NCI-H1436 treated with DMSO at 0.1 percent for 48 hours (cell line): ENCODE measurements at places on chromosomes 3 and 15.

DNA sequence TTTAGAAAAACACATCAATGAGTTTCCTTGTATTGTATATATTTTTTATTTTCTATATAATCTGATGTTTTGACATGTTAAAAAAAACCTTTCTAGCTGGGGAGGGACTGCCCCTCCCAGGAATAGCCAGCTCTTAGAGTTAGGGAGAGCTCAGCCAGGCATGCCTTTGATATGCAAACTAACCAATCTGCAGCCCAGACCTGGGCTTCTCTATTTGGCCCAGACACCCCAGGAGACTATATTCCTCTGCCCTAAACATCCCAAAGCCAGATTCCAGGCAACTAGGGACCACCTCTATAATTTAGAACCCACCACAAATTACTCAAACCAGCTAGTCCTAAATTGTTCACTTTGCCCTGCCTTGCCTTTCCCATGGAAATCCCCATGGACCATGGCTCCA, 390.9 kb upstream of the ADAMTS9 start:
- DNase-seq: no peak

- DNase-seq: peak; percentile 64
Observed at GRCh38 chr15:40847223-40847961, 3.5 kb downstream of the SPINT1 start.

DNA sequence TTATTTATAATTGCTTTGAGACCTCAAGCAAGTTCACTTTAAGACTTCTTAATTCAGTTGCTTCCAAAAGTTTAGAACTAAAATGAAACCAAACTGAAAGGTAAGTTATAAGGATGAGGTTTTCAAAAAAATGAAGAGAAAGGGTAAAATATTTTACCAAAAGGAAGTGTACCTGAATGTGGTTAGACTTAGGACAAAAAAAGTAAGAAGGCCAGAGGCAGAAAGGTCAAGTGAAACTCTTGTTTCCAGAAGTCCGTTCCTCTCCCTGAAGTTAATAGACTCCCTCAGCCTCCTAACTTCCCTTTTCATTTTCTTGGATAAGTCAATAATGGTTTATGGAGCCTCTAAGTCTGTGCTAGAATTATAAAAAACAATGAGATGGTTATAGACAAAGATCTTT, 16.6 kb downstream of the BTLA start:
- DNase-seq: no peak

GRCh38 chr3:172137287-172138192, 98.2 kb downstream of the FNDC3B start:
- DNase-seq: no peak

DNA sequence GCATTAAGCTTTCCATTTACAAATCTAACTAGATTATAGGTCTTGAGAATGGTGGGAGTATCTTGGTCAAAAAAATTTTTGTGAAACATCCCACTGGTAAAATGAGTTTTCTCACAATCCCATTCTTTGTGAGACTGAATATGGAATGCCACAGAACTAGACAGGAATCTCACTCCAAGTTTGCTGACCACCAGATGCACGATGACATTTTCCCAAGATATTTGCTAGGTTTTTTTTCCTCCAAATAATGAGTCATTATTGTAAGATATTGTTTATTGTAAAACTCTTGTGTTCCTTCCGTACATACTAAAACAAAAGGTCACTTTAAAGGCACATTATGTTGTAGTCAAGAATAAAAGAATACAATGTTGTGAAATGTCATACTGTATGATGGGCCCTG, 53.9 kb downstream of the COPS2 start:
- DNase-seq: no peak

DNA sequence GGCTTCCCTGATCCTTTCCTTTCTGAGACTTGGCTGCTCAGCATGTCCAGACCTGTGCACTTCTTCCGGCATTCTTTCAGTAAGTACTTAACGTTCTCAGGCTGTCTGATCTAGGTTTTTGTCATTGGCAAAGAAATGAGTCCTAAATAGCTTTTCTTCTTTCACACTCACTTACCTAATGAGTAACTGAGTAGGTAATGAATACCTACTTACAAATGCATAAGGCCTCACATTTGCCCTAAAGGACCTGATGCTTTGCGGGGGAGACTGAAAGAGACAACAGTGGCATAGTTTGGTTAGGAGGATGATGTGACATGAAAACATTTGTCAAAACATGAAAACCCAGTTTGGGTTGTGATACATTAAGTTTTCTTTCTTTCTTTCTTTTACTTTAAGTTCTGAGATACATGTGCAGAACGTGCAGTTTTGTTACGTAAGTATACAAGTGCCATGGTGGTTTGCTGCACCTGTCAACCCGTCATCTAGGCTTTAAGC, 516.7 kb upstream of the CFAP20DC start:
- no peak for DNase-seq

- DNase-seq: no peak
Observed at GRCh38 chr15:61892140-61892539, 168.1 kb downstream of the VPS13C start.

- DNase-seq: no peak
Observed at GRCh38 chr3:196499061-196499460, 4.5 kb downstream of the RNF168 start.

DNA sequence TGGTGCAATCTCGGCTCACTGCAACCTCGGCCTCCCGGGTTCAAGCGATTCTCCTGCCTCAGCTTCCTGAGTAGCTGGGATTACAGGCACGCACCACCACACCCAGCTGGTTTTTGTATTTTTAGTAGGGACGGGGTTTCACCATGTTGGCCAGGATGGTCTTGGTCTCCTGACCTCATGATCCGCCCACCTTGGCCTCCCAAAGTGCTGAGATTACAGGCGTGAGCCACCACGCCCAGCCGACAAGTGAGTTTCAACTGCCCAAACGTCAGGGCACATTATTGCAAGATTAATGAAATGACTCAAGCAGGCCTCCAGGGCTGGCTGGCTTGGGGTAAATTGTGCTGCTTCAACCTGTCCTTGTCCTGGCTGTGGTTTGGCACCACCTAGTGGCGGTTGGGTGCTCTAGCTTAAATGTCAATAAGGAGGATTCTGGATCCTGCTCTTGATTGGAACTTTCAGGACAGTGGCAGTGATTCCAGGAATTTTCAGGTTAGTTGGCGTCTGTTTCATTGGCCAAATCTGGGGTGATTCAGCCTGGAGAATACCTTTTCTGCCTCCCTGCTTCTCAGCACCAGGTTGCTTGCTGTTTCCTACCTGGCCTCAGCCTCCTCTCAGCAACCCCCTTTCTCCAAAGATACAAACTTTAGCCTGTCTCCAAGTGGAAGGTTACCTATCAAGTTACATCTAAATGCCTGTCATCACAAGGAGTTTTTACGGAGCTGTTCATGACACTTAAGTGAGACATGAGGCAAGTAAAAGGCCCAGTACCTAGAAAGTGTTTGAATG, 32.4 kb upstream of the SACM1L start:
- DNase-seq: no peak

DNA sequence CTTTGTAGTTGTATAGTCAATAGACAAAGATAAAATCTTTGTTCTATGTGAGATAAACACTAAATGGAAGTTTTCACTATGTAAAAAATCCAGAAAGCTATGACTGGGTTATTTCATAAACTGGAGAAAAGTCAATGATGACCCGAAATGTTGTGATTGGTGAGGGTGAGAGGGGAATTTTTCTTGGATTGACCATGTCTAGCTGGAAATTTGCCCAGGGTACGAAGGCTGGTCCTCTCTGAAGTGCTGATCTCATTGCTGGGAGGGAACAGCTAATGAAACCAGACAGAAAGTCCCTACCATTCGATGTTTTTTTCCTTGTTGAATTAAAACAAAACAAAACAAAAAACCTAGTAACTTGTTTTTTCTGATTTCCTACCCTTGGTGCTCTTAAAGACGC, 14.3 kb downstream of the TPRG1 start:
- no peak for DNase-seq

GRCh38 chr3:160403796-160404470, 4.5 kb downstream of the SMC4 start:
- DNase-seq: no peak

GRCh38 chr3:184399410-184399809, 19.6 kb downstream of the CHRD start:
- DNase-seq: no peak

GRCh38 chr3:43093006-43093405, 12.9 kb downstream of the POMGNT2 start:
- no peak for DNase-seq

- DNase-seq: no peak
Observed at GRCh38 chr15:70077188-70078147, 20.2 kb downstream of the TLE3 start.

GRCh38 chr3:171620825-171621434, 160.7 kb upstream of the TNIK start:
- DNase-seq: no peak

- DNase-seq: no peak
Observed at GRCh38 chr3:102909904-102910303, 475.1 kb downstream of the ZPLD1 start.

GRCh38 chr15:91884606-91885005, 31.1 kb downstream of the SLCO3A1 start:
- no peak for DNase-seq

GRCh38 chr3:72679540-72680198, 168.6 kb downstream of the SHQ1 start:
- no peak for DNase-seq

GRCh38 chr3:151635905-151636304, 97.8 kb upstream of the AADACL2 start:
- no peak for DNase-seq

GRCh38 chr3:128480717-128481437, 12.1 kb downstream of the GATA2 start:
- no peak for DNase-seq

GRCh38 chr3:197408177-197408957, 110.0 kb upstream of the DLG1 start:
- DNase-seq: no peak

DNA sequence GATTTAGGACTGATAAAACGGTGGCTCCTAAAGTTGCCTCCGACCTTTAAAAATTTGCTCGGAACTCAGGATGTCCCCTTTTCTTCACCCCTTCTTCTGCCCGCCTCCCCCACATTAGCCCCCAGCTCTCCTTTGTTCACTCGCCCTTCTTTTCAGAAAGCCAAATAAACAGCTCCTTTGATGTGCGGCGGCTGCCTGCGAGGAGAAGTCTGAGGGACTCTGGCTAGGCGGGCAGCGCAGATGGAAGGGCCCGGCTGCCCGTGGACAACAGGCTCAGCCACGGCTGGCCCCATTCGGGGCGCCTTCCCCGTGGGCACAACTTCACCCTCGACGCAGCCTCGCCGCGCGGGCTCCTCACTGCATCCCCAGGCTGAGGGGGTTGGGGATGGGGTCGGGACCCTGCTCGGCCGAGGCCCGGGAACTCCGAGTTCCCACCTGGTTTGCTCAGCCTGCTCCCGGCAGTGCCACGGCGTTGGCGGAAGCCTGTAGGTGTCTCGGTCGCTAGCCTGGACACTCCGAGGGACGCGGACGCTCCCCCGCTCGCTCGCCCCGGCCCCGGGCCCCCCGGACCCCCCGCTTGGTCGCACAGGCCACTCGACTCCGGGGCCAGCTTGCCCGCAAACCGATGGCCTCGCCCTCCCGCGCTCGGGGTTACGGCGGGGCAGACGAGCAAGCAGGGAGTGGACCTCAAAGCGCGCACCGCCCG, 897 bp upstream of the TLE3 start:
- DNase-seq: no peak

GRCh38 chr15:52287114-52287513, 8.5 kb downstream of the MYO5C start:
- no peak for DNase-seq

GRCh38 chr15:63042877-63043334, 359 bp downstream of the TPM1 start:
- no peak for DNase-seq

DNA sequence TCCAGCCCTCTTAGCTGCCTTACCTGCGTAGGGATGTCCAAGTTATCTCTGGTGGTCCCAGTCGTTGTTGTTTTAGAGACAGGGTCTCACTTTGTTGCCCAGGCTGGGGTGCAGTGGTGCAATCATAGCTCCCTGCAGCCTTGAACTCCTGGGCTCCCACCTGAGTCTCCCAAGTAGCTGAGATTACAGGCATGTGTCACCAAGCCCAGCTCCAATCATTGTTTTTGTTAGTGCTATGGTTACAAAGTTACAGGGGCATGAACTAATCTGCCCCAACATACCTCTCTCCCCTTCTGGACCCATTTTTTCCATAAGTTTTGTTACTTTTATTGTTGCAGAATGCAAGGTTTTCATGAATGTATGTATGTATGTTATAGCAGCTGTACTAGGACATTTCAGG, 54.7 kb downstream of the CTDSPL2 start:
- no peak for DNase-seq
